Thoracic aorta (tissue), 2 donors: ENCODE measurements at places on chromosomes 1 and 21.

- DNase-seq = no peak
Measured at GRCh38 chr1:175172503-175172902, 20.1 kb downstream of the KIAA0040 start.

DNA sequence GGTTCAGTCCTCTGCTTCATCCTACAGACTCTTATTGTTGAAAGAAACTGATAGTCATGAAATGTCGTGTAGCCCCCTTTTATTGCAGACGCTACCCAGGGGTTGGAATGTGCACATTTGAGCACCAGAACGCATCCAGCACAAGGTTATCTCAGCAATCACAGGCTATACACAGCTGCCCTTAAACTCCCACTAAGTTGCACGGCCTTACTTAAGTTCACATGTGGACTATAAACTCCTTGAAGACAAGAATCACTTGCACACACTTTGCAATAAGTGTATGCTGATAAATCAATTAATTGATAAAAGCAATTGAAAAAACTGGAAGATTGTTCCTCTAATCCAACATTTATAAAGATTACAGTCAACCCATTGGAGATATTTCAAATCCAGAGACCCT lies 18.9 kb downstream of the SLC30A10 start:
- DNase-seq = no peak

DNA sequence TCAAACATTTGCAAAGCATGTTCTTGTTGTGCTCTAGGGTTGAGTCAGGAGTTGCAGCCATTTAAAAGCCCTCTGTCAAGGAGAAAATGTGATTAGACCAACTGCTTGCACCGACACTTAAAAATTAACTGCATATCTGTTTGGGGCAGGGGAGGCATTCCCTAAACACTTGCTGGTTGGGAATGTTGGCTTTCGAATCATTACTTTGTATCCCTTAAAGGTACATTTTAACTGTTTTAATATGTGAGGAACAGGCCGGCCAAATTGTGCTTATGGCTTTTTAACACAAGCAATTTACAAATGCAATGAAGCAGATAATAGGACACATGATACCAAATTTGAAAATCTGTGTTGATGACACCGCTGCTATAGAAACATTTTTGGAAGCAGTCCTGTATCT lies 159.1 kb downstream of the LHX8 start:
- DNase-seq = no peak

DNA sequence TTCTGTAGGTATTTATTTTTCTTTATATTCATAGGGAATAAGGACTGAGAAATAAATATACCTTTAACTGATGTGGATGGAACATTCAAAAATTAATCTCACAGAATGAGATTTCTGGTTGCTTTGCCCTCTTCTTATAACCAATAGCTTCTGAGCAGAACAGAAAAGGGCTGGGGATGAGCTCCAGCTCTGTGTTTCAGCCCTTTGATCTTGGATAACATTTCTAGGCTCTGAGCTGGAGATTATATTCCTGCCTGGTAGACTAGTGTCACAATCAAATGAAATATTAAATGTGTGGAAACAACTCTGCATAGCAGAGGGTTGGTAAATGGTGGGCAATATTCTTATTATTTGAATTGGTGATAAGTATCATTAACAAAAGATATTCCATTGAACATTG lies 14.6 kb downstream of the MAP3K21 start:
- DNase-seq = no peak

- no peak for DNase-seq
Measured at GRCh38 chr21:40902299-40902698, 55.3 kb upstream of the DSCAM start.

DNA sequence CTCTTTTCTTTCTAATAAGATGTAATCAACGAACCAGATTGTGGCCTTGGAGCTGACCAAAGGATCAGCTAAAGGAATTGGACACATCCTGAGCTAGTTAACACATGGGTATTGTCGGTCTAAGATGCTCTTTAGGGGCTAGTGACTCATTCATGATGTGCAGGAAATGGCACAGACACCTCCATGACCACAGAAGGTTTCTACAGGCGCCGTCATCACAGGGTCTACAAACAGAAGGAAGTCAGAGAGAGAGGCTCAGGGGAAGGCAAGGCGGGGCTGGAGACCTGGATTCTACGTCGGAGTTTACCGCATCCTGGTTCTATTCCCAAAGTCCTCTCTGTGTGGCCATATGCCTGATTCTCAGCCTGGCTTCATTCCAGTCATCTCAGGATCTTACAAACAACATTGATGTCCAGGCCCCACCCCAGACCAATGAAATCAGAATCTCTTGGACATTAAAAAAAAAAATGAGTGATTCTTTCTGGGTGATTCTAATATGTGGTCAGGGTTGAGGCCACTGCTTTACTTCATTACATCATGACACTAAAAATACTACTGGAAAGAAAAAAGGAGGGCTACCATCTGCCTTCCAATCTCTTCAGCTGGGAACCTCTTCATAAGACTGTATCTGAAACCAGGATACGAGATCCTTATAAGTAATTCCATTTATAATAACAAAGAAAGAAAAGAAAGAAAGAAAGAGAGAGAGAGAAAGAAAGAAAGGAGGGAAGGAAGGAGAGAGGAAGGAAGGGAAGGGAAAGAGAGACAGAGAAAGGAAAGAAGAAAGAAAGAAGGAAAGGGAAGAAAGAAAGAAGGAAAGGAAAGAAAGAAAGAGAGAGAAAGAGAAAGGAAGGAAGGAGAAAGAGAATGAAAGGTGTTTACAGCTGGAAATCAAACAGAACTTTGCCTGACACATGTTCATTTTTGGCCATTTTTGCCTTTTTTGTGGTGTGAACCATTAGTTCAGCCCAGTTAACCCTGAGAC lies 11.6 kb upstream of the KCNJ15 start:
- DNase-seq = no peak

- DNase-seq = no peak
Measured at GRCh38 chr1:22303816-22304215, 147.8 kb upstream of the ZBTB40 start.

DNA sequence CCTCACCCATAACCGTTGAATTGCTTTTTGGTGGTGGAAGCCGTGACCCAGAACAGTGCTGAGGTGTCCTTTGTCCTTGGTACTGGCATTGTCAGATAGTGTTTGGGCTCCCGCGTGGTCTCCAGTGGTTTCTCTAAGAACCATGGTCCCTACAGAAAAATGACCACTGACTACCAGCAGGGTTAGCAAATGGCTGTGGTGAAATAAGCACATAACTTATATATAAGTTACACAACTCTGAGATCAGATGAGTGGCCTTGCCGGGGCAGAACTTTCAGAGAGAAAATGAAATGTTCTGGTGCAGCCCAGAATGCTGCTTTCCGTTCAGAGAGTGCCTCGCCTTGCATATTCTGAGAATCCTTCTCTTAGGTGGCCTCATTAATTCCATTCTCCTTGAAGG lies 5.0 kb downstream of the SLC37A1 start:
- DNase-seq = no peak

GRCh38 chr1:185419718-185420117 lies 102.7 kb upstream of the IVNS1ABP start:
- DNase-seq = no peak
